CD4-positive, alpha-beta T cell treated with Interleukin-17A for 1 hour (primary cell): ENCODE measurements at places on chromosomes 13 and 19.

DNA sequence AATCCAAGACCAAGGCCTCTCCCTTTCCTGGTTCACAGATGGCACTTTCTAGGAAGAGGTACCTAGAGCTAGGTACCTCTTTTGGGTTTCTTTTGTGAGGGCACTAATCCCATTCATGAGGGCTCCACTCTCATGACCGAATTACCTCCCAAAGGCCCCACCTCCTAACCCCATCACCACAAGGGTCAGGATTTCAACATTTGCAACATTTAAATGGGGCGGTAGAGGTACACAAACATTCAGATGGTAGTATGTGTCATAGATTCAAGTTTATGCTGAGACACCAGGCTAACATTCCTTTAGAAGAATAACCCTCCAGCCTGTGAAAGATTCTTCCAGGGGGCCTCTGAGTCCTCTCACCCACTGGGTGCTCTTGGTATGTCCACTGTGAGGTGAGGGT, 116.3 kb downstream of the FOXO1 start:
- DNase-seq, result no peak

- DNase-seq, result no peak
Measured at GRCh38 chr13:78015782-78016181, 97.2 kb upstream of the EDNRB start.

DNA sequence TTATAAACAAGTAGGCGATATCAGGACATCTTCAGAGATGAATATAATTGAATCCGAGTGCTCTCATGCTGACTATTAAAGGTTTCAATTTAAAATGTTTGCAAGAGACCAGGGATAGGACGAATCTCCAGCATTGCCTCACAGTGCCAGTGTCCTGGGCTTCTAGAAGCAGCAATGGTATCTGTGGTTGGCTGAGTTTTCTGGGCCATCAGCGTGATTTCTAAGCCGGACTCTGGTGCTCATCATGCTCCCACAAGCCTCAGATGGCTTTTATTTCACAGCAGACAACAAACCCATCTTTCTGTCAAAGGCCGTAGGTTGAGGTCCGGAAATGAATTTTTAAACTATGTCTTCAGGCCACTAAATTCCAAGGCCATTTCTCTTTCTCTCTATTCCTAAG, 187.7 kb downstream of the FOXO1 start:
- DNase-seq, result no peak

DNA sequence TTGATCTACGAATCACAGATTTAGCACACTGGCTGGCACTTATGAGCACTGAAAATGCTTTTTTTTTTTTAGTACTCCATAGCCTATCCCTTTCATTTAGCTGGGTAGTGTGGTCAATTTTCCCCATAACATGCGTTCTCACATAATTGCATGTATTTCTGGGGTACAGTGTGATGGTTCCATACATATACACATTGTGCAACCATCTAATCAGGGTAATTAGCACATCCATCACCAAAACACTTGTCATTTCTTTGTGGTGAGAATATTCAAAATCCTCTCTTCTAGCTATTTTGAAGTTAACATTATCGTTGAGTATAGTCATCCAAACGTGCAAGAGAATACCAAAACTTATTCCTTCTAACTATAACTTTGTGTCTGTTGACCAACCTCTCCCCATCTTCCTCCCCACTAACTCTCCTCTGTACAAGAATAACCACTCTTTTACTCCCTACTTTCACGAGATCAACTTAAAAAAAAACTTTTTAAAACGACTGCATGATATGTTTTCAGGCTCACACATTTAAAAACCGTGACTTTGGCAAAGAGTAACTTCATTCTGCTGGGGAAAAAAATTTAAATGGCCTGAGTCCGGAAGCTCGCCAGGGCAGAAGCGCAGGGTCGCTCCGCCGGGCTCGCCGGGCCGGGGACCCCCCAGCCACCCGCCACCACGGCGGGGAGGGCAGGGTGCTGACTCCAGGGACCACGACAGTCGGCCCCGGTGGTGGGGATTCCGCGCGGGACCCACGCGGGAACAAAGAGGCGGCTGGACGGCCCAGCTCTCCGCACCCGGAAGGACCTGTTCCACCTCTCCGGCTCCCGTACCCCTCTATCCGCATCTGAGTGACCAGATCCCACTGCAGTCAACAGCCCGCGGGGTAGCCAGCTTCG, 868 bp upstream of the UBAC2 start:
- no peak for DNase-seq

DNA sequence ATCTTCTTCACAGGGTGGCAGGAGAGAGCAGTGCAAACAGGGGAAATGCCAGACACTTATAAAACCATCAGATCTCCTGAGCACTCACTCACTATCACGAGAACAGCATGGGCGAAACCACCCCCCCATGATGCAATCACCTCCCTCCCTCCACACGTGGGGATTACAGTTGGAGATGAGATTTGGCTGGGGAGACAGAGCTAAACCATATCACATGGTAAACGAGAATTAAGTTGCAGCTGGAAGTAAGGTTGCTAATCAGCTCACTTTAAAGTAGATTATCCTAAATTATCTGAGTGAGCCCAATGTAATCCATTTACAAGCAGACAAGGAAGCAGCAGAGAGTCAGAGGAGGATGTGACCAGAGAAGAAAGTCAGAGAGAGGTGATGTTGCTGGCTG, 102.2 kb upstream of the IPO5 start:
- DNase-seq, result no peak

DNA sequence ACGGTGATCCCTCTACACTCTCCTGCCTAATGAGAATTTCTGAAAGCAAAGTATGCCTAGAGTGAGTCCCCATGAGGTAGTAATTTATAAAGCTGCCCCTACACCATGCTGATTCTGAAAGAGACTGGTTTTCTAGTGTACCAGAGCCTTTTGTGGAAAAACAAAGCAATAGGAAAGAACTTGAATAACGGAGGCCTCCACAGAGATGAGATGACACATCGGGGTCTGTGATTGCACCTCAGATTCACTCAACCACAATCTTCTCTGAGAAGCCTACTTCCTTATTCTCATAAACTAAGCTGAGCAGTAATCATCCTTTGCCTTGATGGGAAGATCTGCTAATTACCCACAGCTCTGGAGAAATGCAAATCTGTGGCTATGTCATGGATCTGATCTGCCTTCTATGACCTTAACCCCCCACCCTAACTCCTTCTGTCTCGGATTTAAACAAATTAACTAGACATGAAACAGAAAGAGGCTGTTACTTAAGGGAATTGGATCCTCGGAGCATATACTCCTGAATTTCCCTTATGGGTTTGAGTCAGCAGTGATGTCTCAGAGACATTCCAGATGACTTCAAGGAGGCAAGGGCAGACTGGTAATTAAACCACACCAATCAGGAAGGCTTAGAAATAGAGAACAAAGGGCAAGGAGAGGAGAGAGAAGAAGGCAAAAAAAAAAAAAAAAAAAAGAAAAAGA, 128.0 kb downstream of the DCT start:
- DNase-seq, result no peak

GRCh38 chr13:41398494-41399170, 58.7 kb upstream of the RGCC start:
- no peak for DNase-seq

GRCh38 chr19:35619290-35619923, 6.9 kb downstream of the HAUS5 start:
- no peak for DNase-seq

GRCh38 chr13:85976242-85976641, 177.0 kb upstream of the SLITRK6 start:
- no peak for DNase-seq

DNA sequence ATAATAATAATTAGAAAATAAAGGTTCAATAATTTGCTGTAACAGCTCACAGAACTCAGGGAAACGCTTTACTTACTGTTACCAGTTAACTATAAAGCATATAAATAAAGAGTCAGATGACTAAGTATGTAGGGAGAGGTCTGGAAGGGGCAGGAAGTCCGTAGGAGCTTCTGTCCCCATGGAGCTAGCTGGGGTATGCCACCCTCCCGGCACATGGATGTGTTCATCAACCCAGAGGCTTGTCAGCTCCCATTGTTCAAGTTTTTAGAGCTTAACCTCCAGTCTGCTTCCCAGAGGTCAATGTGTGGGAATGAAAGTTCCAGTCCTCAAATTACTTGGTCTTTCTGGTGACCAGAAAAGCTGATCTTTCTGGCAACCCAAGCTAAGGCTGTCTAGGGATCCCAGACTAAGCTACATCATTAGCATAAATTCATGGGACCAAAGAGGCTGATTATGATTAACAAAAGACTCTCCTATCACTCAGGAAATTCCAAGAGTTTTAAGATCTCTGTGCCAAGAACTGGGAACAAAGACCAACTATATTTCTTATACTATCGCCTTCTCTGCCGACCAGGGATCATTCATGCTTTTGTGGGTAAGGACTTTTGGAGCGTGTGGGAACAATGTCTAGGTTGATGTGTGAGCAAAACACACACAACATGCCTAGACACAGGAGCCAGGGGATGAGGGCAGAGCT, 31.7 kb upstream of the ZNF507 start:
- DNase-seq, result no peak

GRCh38 chr13:99044764-99045163, 66.9 kb upstream of the DOCK9 start:
- DNase-seq, result no peak

- DNase-seq, result no peak
Measured at GRCh38 chr19:13873834-13874515, 3.0 kb upstream of the NANOS3 start.

- no peak for DNase-seq
Measured at GRCh38 chr13:27678306-27679040, 56.8 kb downstream of the POLR1D start.

DNA sequence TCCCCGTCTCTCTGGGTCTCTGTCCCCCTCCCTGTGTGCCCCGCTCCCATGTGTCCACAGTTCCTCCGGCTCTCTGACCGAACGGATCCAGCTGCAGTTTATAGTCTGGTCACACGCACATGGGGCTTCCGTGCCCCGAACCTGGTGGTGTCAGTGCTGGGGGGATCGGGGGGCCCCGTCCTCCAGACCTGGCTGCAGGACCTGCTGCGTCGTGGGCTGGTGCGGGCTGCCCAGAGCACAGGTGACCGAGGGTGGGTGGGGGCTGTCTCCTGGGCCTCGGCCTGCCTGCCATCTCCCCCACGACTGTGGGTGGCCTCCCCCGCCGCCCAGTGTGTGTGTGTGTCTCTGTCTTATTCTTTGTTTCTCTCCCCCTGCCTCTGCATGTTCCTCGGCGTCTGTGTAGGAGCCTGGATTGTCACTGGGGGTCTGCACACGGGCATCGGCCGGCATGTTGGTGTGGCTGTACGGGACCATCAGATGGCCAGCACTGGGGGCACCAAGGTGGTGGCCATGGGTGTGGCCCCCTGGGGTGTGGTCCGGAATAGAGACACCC, 10.3 kb downstream of the TRPM4 start:
- DNase-seq, result no peak

GRCh38 chr19:7340959-7341837, 7.5 kb upstream of the ARHGEF18 start:
- peak; percentile 89 for DNase-seq

DNA sequence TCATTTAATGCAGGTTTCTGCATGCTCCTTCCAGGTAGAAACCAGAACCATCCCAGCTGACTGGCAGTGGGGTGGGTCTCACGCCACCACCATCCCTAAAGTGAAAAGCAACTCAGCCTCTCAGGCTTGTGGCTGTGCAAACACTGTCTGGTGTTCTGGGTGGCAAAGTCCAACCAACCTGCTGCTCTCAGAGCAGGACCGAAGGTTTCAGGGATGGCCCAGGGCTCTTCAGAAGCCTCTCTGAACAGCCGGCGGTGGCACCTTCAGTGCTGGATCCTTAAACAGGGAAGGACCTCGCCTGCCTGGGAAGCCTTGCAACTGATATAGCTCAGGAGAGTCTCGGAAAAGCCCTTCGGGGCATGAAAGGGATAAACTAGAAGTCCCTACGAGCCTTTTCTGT, 100.8 kb downstream of the COL4A1 start:
- no peak for DNase-seq

- DNase-seq, result no peak
Measured at GRCh38 chr19:41545547-41545946, 30.4 kb upstream of the CEACAM21 start.

- DNase-seq, result no peak
Measured at GRCh38 chr19:9941231-9941630, 4.9 kb upstream of the OLFM2 start.

DNA sequence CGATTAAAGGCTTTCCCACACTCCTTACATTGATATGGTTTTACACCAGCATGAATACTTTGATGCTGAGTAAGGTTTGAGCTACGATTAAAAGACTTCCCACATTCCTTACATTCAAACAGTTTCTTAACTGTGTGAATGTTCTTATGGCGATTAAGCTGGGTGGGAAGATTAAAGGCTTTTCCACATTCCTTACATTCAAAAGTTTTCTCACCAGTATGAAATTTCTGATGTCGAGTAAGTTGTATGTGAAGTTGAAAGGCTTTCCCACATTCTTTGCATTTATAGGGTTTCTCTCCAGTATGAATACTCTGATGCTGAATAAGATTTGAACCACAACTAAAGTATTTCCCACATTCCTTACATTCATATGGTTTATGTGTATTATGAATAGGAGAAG, 20.0 kb downstream of the ZNF780B start:
- no peak for DNase-seq

DNA sequence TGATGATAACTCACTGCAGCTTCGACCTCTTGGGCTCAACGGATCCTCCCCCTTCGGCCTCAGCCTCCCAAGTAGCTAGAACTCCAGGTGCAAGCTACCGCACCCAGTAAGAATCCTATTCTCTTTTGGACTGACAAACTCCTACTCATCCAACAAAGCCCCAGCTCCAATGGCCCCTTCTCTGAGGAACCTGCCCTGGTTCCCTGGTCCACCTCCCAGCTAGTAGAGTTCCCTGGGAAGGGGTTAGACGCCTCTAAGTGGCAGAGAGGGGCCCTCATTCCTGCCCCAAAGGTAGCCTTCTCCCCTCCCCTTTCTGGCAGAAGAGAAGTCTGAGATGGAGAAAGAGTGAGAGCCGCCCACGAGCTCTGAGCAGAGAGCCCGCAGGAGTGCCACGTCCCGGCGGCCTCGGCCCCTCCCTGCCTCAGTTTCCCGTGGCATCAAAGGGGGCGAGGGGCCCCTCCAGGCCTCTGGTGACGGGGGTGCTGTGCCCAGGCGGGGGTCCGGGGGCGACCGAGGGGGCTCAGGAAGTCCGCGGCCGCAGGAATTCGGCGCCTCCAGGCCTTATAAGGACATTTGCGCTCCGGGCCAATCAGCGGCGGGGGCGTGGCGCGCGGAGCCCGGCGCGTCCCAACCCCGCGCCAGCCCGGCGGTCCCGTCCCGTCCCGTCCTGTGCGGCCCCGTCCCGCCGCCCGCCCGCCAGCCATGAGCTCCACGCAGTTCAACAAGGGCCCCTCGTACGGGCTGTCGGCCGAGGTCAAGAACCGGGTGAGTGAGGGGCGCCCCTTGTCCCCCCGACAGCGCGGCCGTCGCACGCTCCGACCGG, at the start of gene CNN2:
TSS of gene CNN2 (plus strand) at position 649 of the 823 bp plus-strand sequence. CDS start at position 703, 54 bp downstream.
- peak; percentile 60 for DNase-seq

DNA sequence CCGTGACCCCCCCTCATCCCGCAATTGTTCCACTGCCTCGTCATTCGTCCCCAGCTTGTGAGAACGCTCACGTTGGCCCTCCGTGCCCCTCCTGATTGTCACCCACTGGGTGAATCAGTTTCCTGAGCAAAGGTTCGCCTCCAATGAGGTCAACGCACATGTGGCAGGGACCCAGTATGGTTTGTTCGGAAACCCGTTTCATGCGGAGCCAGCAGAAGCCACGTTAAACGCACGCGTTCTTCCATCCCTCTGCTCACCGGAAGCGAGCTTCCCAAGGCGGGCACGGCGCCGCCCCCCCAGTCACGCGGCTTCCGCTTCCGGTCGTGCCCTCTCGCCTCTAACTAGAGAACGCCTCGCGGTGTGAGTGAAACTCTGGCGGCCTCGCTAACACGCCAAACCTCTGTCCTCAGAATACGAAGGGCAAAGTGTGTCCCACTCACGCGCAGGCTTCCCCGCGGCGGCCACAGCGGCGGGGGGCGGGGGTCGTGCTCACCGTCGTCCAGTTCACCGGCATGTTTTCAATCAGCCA, 18.0 kb upstream of the CFAP97D2 start:
- no peak for DNase-seq
